ENCODE measurements at places on chromosomes 1 and 21.

GRCh38 chr1:154998818-154999570 is 3.6 kb upstream of the ZBTB7B start:
- DNase-seq: peak; percentile 72

- DNase-seq: no peak
These were observed 401.5 kb downstream of the DSCAM start for GRCh38 chr21:40445349-40445921.

- no peak for DNase-seq
These were observed 7.1 kb upstream of the TBX19 start for GRCh38 chr1:168273575-168273974.

DNA sequence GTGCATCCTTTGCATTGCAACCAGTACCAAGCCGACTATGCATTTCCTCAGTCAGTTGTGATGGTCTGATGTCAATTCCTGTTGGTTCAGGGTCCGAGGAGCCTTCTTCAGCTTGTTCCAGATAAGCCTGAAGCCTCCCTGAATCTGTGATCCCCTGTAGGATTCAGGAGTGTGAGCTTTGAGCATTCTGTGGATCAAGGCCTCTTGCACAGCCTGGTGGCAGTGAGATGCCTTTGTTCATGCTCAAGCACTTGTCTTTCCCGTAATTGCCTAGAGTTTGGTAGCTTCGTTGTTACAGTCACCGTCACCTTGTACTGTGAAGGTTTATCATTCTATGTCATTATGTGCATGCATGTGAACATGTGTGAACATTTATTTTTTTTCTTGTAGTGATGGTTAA is 103.5 kb downstream of the PBX1 start:
- DNase-seq: no peak

All from CD8-positive, alpha-beta memory T cell (primary cell).